Left hindlimb (tissue), 1 donor: ENCODE measurements at places on chromosomes 7 and 10.

GRCh38 chr7:64174941-64175340, 32.1 kb upstream of the ZNF735 start:
- DNase-seq: no peak

GRCh38 chr7:7654964-7655715, 14.6 kb downstream of the UMAD1 start:
- no peak for DNase-seq

GRCh38 chr10:78559661-78560340, 509.0 kb upstream of the ZMIZ1 start:
- DNase-seq: no peak

DNA sequence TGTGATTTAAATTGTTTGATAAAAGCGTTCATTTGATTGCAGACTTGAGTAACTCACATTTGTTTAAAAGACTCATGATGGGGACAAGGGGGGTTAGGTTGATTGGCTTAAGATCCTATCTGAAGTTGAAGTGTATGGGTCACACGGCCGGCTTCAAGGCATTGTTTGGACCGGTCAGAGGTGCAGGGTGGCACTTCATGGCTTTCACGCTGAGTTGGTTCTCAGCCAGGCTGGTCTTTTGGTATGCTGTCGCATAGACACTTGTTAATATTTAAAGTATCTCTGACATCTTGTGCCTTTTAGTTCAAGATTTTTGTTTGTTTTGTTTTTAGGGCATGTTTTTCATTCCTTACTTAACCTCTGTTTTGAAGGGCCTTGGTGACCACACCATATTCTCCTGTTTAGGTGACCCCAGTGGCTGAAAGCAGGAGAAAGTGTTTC, 58.1 kb downstream of the CCNY start:
- no peak for DNase-seq

DNA sequence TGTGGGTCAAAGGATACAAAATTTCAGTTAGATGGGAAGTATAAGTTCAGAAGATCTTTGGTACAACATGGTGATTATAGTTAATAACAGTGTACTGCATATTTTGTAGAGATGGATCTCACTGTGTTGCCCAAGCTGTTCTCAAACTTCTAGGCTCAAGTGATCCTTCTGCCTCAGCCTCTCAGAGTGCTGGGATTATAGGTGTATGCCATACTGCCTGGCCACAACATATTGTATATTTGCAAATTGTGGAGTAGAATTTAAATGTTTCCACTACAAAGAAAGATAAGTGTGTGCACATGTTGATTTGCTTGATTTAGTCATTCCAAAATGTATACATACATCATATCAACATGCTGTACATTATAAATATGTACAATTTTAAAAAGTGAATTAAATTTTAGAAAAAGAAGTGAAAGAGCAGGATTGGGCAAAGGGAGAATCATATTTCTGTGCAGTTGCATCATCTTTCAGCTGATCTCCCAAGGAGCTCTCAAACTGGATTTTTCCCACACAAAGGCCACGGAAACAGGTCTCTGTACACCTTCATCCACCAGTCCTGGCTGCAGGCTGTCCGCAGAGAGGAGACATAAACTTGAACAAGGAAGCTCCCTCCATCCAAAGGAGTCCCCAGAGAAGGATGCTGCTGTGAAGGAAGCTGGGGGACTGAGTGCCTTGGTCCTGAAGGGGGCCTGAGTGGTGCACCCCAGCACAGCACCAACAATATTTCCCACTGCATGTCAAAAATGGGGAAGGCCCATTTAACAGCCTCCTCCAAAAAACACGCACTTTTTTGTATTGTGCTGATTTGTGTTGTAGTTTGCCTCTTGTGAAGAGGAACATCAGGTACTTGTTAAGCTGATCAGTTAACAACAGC, 217.1 kb upstream of the GHITM start:
- DNase-seq: no peak

- DNase-seq: no peak
Observed at GRCh38 chr10:122478971-122479370, 17.6 kb downstream of the HTRA1 start.

GRCh38 chr7:55110993-55111361, 92.2 kb downstream of the EGFR start:
- DNase-seq: peak; percentile 86

GRCh38 chr7:157516311-157516710, 179.5 kb downstream of the DNAJB6 start:
- no peak for DNase-seq

GRCh38 chr10:64156166-64156565, 635.0 kb downstream of the REEP3 start:
- DNase-seq: no peak

GRCh38 chr10:30098629-30099028, 39.2 kb upstream of the JCAD start:
- no peak for DNase-seq

GRCh38 chr10:49010295-49010694, 70.7 kb upstream of the LRRC18 start:
- DNase-seq: no peak

GRCh38 chr10:112446055-112446854, 459 bp downstream of the ZDHHC6 start:
- no peak for DNase-seq

DNA sequence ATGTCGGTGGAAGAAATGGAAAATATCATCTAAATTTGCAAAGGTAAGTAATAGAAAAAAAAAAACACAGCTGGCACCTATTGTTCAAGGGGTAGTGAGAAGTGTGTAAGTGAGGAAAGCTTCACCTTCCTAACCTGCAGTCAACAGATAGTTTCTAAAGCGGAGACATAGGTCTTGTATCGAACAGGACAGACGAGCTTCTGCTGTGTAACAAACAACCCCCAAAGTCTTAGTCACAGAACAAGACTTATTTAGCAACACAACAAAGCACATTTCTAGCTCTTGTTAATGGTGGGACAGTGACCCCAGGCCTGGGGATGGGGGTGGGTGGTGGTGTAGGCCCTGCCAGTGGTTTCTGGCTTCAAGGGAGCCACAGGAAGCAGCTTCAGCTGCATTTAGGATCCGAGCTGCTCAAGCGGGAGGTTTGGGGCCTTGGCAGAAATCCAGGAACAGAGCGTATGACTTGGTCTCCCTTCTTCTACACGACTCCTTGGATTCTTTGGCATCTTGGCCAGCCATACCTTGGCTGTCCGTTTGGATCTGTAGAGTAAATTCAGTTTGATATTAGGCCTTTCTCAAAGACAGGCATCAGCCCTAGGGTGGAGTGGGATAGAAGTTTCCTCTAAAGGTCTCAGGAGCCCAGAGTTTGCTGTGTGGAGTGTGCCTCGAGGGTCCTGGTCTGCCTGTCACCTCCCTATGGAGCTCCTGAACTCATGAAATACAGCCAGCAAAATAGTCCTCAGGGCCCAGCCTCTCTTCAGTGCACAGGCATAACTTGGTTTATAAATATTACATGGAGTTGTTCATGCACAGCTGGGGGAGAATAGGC, 56.9 kb upstream of the SHH start:
- DNase-seq: no peak

- DNase-seq: no peak
Observed at GRCh38 chr10:130723704-130724103, 587.5 kb downstream of the GLRX3 start.
